ENCODE measurements at places on chromosomes 1 and 21.
A peak's percentile ranks its signal among the peaks of the same experiment; 100 is the strongest.

DNA sequence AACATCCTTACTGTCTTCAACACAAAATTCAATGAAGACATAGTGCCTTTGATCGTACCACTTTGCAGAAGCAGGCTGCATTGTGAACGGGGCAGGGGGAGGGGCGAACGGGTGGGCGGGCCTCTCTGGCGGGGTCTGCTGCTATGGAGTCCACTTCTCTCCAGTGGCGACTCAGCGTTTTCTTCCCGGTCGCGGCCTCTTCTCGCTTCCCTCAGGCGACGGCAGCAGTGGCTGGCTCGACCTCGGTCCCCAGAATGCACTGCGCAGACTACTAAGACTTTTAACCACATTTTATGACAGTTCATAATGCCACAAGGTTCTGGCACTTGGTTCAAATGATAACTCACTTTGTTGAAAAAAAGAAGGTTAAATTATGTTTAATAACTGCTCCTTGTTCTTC is 21.2 kb downstream of the GBP2 start:
- H3K4me1 ChIP-seq, result no peaks in the 10 kb centered on the region
- DNase-seq, result no peak
- peaks cover 51% of the 10 kb centered on the region for H3K36me3 ChIP-seq
- no peak overlapping the region for H3K27ac ChIP-seq

GRCh38 chr1:155695072-155695471 is 6.2 kb downstream of the DAP3 start:
- H3K4me1 ChIP-seq, result peaks cover 5% of the 10 kb centered on the region
- no peak overlapping the region for H3K27ac ChIP-seq
- H3K27me3 ChIP-seq, result no peaks in the 10 kb centered on the region
- no peak overlapping the region for H3K4me3 ChIP-seq

DNA sequence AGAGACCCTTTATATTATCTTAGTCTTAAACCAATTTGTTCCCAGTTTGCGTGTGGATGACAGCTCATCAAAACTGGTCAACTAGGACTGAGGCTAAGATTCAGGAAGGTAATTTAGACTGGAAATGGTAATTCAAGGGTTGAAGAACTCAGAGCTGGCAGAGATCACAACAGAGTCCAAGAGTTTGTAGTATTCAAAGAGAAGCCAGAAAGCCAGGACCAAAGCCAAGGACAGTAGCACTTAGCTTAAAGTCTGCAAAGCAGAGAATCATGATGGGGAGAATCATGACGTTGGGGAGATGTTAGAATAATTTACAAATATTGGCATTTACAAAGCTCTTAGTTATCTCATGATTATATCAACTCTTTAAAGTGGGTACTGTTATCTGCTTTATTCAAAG is 32.6 kb downstream of the RNF11 start:
- no peaks in the 10 kb centered on the region for H3K27me3 ChIP-seq
- no peak overlapping the region for H3K4me3 ChIP-seq
- peaks cover 23% of the 10 kb centered on the region for H3K36me3 ChIP-seq
- H3K4me1 ChIP-seq, result peaks cover 6% of the 10 kb centered on the region
- no peak overlapping the region for H3K27ac ChIP-seq

DNA sequence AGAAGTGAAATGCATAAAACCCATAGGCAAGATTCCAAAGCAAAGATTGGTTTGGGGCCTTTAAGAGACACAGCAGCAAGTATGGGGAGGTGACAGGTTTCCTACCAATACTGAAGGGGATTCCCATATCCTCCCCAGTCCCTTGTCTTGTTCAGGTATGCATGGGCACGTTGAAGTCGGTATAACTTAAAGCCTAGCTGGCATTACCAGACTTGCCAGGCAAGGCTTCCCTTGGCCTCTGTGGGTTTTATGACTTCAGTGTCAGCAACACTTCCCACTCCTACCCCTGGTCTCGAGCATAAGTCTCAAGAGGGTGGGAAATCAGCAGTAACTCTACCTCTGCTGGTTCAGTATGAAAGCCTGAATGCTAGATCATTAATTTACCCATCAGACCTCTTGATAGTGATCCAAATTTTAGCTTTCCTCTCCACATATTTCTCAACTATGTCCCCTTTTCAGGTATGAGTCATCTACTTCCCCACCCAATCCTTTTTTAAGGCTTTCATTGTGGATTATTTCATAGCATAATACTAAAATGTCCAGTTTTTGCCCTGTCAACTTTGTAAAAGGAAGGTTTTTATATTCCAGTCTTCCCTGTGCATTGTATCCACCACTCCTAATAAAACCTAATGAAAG is 6.8 kb downstream of the CYP4X1 start:
- H3K4me3 ChIP-seq, result no peak overlapping the region
- DNase-seq, result no peak
- no peaks in the 10 kb centered on the region for H3K36me3 ChIP-seq
- no peaks in the 10 kb centered on the region for H3K4me1 ChIP-seq
- H3K27me3 ChIP-seq, result no peaks in the 10 kb centered on the region

GRCh38 chr1:207870306-207871031 is 40.5 kb downstream of the CD34 start:
- no peaks in the 10 kb centered on the region for H3K36me3 ChIP-seq
- H3K4me1 ChIP-seq, result peaks cover 44% of the 10 kb centered on the region
- H3K27me3 ChIP-seq, result no peaks in the 10 kb centered on the region

DNA sequence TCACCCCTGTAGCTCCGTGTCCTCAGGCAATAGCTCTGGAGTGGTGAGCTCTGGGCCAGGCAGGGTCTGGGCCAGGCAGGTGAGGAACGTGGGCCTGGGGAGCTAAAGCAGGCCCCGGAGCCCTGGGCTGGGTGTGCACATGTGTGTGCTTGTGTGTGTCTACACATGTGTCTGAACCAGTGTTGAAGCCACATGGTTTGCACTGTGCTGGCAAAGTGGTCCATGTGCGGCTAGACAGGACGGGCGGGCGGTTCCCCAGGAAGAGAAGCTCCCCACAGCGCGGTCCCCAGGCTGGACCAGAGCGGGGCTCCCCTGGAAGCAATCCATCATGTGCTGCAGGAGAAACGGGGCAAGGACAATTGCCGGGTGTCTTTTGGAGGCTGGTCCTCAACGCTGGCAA is 84.2 kb downstream of the PRDM16 start:
- no peak overlapping the region for H3K27ac ChIP-seq
- H3K36me3 ChIP-seq, result no peaks in the 10 kb centered on the region
- H3K4me1 ChIP-seq, result no peaks in the 10 kb centered on the region
- no peak overlapping the region for H3K4me3 ChIP-seq

DNA sequence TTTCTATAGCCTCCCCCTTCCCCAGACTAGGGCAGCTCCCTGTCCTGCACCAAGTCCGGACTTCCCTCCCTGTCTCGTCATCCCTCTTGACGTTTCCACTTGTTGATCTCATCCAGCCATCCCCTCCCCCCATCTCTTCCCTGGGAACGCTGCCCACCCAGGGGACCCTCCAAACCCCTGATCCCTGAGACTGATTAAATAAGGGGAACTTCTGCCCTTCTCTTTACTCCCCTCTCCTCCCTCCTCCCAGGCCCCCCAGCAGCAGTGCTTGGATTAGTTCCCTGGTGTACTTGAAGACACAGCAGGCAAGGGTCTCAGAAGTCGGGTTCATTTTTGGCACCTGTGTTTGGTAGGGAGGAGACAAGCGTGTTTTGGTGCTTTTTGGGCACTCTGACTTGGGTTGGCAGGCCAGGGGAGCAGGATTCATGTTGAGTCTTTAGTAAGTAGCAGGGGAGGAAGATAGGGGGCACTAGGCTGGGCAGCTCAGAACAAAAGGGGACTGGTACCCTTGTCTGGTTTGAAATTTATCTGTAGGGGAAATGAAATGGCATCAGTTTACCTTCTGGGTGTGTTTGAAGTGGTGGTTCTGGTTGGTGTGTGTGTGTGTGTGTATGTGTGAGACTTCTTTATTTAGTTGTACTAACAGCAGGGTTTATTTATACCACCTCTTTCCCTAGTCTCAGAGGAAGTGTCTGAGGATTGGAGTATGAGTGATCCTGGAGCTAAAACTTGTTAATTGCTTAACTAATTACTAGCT is 11.1 kb downstream of the VANGL2 start:
- H3K4me3 ChIP-seq, result no peak overlapping the region
- no peak for DNase-seq
- H3K27me3 ChIP-seq, result no peaks in the 10 kb centered on the region

GRCh38 chr1:43035821-43036741 is 77.4 kb upstream of the SLC2A1 start:
- no peaks in the 10 kb centered on the region for H3K27me3 ChIP-seq
- H3K4me1 ChIP-seq, result peaks cover 20% of the 10 kb centered on the region
- no peak overlapping the region for H3K27ac ChIP-seq
- H3K36me3 ChIP-seq, result no peaks in the 10 kb centered on the region

DNA sequence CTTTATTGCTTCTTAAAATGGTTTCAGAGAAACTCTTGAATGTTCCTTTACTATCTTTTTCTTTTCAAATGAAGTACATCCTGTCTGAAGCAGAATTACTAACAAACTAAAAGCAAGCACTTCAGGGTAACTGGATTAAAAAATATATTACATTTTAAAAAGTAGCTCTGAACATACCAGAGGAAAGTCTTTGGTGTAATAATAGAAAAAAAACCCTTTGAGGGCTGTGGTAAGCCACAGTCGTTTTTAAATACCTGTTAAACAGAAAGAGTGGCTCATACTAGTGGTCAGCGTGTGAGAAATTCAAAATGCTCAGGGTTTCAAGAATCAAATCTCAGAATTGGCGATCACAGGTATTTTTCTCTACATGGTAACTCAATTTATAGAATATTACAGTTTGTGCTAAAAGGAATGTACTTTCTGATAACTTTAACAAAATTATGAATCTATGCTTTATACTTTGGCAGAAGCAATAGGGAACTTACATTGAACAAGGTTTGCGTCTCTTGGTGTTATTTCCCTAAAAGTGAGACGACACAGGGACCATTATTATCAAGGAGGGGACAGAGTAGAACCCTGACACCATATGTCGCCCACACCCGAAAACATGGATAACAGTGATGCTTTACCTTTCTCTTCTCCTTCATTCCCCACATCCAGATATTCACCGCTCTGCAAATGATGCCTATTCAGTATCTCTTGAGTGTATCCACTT is 97.0 kb upstream of the DPH5 start:
- no peak for DNase-seq
- peak overlapping the region; percentile 28 for H3K27ac ChIP-seq
- no peaks in the 10 kb centered on the region for H3K27me3 ChIP-seq
- peaks cover 15% of the 10 kb centered on the region for H3K4me1 ChIP-seq
- no peaks in the 10 kb centered on the region for H3K36me3 ChIP-seq
- no peak overlapping the region for H3K4me3 ChIP-seq

DNA sequence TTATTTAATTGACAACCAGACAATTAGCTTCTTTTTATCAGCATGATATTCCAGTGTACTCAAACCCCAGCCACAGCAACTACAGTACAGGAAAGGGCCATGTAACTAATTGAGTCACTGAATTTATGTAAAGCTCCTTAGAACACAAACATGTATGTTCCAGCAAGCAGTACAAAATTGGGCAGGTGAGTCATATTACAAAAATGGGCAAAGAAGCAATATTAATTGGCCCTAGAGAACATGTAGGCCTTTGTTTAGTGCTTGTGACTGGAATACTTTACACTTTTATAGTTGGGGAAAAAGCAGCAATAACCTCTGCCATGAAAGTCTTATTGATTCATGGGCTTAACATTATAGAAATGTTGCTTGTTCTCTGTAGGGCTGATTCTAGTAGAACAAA is 31.8 kb downstream of the CLEC20A start:
- no peak overlapping the region for H3K27ac ChIP-seq
- H3K4me1 ChIP-seq, result no peaks in the 10 kb centered on the region
- H3K4me3 ChIP-seq, result no peak overlapping the region
- H3K36me3 ChIP-seq, result no peaks in the 10 kb centered on the region
- no peak for DNase-seq

DNA sequence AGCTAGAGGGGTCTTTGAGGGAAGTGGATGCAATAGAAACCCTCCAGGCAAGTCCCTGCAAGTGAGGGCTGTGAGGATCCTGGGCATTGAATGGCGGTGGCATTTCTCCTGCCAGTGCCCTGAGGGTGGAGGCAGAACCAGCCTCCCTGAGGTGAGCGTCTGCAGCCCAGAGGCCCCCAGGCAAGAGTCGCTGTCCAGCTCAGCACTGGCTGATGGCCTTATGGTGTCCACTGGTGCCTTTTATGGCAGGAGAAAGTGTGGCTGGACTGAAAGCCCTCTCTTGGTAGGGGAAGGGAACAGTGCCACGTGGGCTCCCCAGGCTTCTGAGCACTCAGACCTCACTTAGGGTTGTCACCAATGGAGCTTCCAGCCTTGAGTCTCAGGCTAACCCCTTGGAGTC is 77.3 kb downstream of the SH3BGR start:
- H3K4me1 ChIP-seq, result no peaks in the 10 kb centered on the region
- H3K27ac ChIP-seq, result no peak overlapping the region
- no peaks in the 10 kb centered on the region for H3K36me3 ChIP-seq
- DNase-seq, result no peak
- H3K4me3 ChIP-seq, result no peak overlapping the region
